ENCODE measurements at places on chromosomes 4 and X. TPM values are rescaled to one million over a fixed set of nuclear protein-coding genes. Genes with fewer than 3 reads are reported as not detected.

- peak; percentile 18 for DNase-seq
Measured at GRCh38 chrX:25049357-25049756, 33.6 kb upstream of the ARX start.

DNA sequence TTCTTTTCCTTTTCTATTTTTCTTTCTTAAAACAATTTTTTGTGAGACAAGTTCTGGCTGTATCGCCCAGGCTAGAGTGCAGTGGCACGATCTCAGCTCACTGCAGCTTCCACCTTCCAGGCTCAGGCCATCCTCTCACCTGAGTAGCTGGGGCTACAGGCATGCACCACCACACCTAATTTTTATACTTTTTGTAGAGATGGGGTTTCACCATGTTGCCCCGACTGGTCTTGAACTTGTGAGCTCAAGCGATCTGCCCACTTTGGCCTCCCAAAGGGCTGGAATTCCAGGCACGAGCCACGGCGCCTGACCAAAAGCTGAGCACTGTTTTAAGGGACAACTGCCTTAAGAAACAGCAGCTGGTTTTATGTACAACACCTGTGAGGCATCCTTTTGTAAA lies 9.3 kb upstream of the NAT8L start:
- DNase-seq = no peak

DNA sequence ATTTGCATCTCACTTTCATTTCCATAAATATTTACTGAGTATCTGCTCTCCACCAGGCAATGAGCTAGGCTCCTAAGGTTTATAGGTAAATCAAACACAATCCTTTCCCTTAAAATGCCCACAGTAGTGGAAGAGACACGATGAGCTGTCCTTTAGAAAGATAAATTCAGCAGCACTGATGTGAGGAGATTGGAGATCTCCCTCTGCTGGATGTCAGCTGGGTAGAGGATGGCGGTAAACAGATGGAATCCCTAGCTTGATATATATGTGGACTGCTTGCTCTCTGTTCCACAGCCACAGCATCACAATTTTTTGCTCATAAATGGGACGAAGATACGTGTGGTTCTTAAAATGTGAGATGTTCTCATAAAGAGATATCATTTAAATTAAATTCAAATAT lies 216.4 kb upstream of the RASGEF1B start:
- DNase-seq = no peak

The IL2 gene
- total RNA-seq = not detected

- DNase-seq = no peak
Measured at GRCh38 chr4:2281575-2282343, 19.9 kb upstream of the MXD4 start.

DNA sequence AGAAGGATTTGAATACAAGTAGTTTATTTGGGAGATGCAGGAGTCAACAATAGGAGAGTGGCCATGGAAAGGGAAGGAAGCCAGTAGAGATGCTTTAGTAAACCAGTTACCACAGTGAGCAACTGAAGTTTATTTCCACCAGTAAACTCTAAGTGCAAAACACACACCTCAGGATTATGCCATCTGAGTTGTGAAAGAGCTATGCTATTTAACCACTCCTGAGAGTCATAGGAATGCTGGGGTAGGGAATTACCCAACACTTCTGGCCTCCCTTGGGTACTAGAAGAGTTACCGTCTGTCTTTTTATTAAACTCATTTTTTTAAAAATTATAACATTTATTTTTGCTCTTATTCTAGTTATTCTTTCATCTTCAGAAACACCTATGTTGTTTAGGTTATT lies 834.6 kb upstream of the AMOT start:
- DNase-seq = no peak

Measured in SJCRH30 (cell line).